ENCODE measurements at places on chromosomes 1 and 21.

GRCh38 chr1:245179706-245180105 is 24.9 kb downstream of the KIF26B start:
- DNase-seq: no peak

DNA sequence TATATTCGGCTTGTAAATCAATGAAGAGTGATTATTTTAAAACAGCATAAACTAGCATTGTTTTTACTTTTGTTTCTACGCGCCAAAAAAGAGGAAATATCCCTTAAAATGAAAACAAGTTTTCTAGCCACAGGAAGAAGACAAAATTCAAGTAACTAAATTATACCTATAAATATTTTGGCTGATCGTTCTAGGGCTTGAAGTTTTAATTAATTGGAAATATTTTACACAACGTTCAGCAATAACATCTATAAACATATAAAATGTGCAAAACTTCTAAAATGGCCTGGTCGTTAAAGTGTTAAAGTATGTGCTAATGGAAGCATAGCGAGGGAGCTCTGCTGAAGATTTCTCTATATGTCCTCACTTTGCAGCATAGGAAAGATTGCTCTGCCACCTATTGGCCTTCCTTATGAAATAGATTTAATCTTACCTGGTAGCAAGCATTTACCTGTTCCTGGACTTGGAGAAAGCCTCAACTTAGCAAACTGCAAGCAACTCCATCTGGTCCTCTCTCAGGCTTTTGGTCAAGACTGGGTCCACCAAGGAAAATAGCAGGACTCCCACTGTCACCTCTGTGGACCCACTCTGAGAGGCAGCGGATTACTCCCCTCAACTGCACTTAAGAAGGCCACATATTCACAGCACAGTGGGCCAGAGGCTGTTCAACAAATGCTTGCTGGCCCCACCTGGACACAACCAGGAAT is 351.3 kb upstream of the RUNX1 start:
- peak; percentile 46 for DNase-seq

DNA sequence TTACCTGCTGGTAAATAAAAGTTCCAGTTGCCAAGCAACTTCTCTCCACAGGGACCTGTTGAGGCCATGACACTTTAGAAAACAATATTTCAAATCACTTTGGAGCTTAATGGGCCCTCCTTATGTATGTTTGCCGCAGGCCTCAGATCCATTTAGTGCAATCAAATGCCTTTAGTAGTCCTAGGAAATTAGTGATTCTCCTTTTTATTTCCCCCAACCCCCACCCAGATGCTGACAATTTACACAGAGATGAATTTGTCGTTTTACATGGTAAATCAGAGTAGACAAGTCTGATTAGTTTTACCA is 83.6 kb downstream of the CLIC4 start:
- no peak for DNase-seq

DNA sequence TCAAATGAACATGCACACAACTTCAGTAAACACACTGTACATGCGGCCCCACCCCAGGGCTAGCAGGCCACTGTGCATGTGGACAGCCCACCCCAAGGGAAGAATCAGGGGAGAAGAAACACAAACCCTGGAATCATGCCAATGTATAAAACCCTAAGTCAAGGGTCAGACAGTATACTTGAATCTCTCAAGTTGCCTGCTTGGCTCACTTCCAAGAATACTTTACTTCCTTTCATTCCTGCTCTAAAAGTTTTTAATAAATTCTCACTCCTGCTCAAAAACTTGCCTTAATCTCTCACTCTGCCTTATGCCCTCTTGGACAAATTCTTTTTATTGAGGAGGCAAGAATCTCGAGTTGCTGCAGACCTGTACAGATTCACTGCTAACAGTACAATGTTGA is 231.2 kb upstream of the CACYBP start:
- no peak for DNase-seq

- no peak for DNase-seq
These were observed 28.8 kb downstream of the HEATR1 start for GRCh38 chr1:236575523-236575922.

GRCh38 chr1:154324669-154325582 is at the start of gene ATP8B2:
TSS of gene ATP8B2 (plus strand) at chr1:154325525. CDS start at chr1:154328142, 2,617 bp downstream.
- DNase-seq: peak; percentile 87

DNA sequence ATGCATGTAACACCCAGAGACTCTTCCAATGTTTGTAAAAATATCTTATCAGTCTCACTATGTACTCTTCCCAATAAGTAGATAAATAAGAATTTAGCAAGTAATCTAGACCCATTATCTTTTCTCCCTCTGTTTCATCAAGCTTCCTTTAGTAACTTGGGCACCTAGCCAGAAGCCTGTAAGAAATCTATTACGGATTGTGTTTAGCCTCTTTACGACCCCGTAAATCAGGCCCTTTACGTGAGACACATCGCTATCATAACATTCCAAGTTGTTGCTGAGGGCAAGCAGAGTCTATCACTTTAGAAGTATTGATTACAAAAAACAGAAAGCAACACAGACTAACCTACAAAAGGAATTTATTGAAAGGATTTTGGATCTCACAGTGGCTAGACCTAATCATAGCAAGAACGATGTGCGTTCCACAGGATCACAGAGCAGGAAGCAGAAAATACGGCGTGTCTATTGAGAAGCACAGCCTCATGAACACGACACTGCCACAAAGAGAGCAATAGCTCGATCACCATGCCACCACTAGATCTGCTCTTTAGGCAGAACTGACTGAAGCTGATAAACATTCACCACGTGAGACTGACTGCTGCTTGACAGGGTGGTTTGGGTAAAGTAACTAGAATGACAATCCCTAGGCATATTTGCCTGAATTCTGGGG is 922.1 kb downstream of the AMY1C start:
- DNase-seq: no peak

- no peak for DNase-seq
These were observed 64.8 kb downstream of the MYOM3 start for GRCh38 chr1:24047110-24047477.

DNA sequence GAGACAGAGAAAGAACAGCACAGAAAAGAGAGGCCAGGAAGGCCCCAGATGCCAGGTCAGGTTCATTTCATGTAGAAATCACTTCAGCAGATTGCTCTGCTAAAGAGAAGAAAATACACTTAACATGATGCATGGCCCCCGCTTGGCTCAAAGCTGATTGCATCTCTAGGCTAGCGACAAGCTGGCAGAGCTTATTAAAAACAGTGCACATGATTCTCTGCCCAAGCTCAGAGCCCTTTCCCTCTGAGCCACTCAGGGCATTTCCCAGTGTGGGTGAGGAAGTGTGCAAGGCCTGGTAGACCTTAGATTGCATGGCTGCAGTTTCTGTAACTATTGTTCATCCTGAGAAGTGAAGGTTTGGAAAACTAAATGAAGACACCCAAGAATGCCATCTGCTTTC is 3.3 kb upstream of the CAPN9 start:
- DNase-seq: no peak

DNA sequence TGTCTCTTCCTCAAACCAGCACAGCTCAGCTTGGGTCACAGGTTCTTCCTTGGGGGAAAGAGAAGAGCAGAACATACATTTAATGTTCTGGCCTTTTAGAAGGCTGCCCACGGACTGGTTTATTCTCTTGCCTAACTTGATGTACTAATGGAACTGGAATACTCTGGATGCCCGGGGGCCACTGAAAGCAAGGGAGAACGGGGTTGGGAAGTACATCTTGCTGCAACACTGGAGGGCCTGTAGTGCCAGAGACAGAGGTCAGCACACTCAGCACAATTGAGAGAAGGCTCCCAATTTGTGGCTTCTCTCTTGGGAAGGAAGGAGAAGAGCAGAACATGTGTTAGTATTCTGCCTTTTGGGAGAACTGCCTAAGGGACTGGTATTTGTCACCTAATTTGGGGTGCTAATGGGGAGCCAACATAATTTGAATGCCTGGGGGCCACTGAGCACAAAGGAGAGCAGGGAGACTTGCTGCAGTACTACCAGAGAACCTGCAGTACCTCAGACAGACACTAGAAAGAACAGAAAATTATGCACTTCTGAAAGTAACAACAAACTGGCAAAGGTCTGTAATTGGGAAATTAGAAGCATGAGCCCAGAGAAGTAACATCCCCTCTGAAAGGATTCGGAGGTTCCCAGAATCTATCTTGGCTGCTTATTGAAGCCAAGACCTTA is 14.1 kb downstream of the ZNF691 start:
- DNase-seq: no peak

- peak; percentile 49 for DNase-seq
These were observed 40.6 kb downstream of the MAPKAPK2 start for GRCh38 chr1:206725109-206725963.

DNA sequence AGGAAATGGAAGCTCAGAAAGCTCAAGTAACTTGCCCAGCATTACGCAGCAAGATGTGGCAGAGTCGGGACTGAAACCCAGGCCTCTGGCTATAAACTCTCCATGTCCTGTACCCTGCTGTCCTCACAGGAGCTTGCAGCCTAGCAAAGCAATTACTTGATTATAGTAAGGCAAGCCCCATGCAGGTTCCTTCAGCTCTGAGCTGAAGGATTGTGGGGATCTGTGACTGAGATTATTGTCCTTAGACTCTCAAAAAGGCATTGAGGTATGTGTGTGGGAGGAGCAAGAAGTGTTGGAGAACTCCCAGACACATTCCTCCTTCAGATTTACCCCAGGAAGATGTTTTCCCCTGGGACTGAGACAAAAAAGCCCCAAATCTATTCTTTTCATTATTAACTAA is 124.0 kb upstream of the SPATA6 start:
- no peak for DNase-seq

DNA sequence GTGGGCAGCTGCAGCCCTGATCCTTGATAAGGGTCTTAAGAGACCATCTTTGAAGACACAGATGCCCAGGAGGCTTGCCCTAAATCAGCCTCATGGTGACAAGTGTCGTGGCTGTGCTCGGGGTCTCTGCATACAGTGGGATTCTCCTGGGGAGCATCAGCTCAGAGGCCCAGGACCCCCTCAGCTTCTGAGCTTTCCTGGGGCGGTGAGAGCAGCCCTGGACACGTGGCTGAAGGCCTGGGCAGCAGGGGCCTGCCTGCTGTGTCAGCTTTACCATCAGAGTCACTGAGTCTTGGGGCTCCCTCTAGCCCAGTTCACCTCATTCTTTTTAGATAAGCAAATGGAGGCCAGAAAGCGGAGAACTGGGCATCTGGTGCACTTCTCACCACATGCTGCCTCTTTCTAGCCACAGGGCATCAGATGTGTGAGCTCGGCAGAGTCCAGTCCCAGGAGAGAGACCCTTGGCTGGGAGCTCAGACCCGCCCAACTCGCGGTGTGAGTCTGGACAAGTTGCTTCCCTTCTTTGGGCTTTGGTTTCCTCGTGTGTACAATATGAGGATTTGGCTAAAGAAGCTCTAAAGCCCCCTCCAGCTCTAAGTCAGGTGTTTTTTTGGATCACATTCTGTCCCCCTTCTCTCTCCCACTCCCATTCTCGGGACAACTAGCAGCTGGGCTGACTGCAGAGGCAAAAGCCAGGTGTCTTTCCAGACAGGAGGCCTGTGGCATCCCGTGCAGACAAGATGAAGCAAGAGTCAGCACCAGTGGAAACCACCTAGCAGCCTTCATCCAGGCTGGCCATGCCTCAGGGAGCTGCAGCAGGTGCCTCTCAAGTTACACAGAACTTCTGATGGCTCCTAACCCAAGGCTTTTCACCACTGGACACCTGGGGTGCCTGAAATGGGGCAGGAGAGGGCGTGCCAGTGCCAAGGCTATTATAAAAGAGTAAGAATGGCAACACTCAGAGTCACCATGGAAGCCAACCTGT is 119.1 kb downstream of the KCNN3 start:
- no peak for DNase-seq

GRCh38 chr1:9901148-9902059 is 8.7 kb downstream of the CTNNBIP1 start:
- DNase-seq: no peak

DNA sequence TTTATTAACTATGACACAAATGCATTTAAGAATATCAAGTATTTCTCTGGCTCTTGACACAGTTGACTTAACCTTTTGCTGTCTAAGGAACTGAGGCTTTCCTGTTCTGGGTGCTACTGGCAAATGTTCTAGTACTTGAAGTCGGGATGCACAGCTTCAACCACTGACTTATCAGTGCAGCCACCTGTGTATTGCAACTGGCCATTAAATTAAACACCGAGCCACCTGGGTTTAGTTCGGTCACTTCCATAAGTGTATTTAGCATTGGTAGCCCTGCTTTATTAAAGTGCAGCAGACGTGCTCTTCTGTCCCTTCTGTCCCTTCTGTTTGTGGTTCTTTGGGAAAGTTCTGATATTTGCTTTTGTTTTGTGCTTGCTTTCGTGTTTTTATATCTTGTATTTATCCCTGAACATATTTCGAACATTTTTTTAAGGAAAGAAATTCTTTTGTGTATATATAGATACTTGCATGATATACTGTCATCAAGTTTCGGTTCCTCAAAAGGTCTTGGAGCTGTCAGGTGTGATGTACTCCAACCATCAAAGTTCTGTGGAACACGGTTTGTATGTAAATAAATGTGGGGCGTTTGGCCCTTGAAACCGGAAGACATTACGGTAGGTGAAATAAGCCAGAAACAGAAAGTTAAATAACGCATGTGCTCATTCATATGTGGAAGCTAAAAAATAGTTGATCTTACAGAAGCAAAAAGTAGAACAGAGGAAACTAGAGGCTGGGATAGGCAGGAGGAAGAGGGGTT is 297.9 kb upstream of the GREM2 start:
- DNase-seq: no peak

- DNase-seq: no peak
These were observed 24.5 kb upstream of the KIRREL1 start for GRCh38 chr1:157968946-157969345.

- peak; percentile 43 for DNase-seq
These were observed 5.6 kb upstream of the S100A7 start for GRCh38 chr1:153465811-153466636.

- DNase-seq: no peak
These were observed 26.3 kb upstream of the NHLH2 start for GRCh38 chr1:115867216-115867615.

DNA sequence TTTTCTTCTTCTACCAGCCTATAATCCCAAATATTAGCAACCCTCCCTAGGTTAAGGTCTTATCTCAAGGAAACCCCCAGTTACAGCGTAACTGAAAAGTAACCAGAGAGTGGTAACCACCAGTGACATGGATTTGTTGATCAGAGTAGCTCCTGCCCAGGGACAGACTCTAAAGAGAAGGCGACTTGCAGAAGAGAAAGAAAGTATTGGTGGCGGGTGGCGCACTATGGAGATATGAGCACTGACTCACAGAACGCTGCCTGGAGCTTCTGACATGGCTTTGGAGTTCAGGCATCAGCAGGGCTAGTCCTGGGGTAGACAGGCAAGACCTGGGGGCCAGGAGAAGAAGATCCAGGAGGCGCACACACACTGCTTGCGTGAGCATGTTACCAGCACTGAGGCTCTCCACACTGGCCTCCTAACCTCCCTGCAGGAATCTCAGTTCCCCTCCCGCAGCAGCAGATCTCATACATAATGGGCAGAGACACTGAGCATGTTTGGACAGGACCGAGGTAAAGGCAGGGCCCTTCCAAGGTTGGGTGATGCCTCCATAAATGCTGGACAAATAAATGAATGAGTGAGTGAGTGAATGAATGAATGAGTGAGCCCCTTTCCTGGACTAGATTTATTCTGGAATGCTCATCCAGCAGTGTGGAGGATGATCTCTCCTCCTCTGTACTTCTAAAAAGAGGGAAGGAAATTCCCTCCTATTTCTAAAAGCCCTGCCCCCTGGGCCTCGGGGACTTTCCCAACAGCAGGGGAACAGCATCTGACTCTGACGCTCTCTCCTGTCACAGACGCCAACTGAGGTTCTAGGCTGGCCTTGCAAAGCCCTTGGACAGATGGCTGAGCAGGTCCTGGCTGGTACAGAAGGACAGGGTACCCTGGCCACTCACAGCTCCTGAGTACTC is 175.5 kb downstream of the CLIC6 start:
- no peak for DNase-seq

Measured in CD8-positive, alpha-beta memory T cell (primary cell).